ENCODE measurements at places on chromosomes 2 and 18. TPM values are rescaled to one million over a fixed set of nuclear protein-coding genes. Genes with fewer than 3 reads are reported as not detected.

The CRYBA2 gene
- polyA plus RNA-seq, result not detected

The IL1B gene
- polyA plus RNA-seq, result not detected

The CCL20 gene
- not detected for polyA plus RNA-seq

The C2orf78 gene
- not detected for polyA plus RNA-seq

The GPN1 gene
- 70.4 TPM for polyA plus RNA-seq

The VWA3B gene
- 0.63 TPM for polyA plus RNA-seq

The PRKAG3 gene
- not detected for polyA plus RNA-seq

The TLX2 gene
- not detected for polyA plus RNA-seq

The PLCL1 gene
- 3.0 TPM for polyA plus RNA-seq

The RAPGEF4 gene
- polyA plus RNA-seq, result not detected

The TGFA gene
- 0.76 TPM for polyA plus RNA-seq

The EFEMP1 gene
- not detected for polyA plus RNA-seq

The POTEI gene
- polyA plus RNA-seq, result not detected

The AFF3 gene
- polyA plus RNA-seq, result 2.8 TPM

The B3GNT7 gene
- polyA plus RNA-seq, result not detected

The AGFG1 gene
- 41.5 TPM for polyA plus RNA-seq

The MAP3K19 gene
- not detected for polyA plus RNA-seq

The BBS5 gene
- polyA plus RNA-seq, result 1.0 TPM

The FAP gene
- polyA plus RNA-seq, result not detected

The KCNS3 gene
- not detected for polyA plus RNA-seq

The LIMS1 gene
- polyA plus RNA-seq, result 25.9 TPM

The ZNF892 gene
- 1.7 TPM for polyA plus RNA-seq
